Dorsolateral prefrontal cortex (tissue), 122 donors: ENCODE measurements at places on chromosomes 13 and 19. TPM values are rescaled to one million over a fixed set of nuclear protein-coding genes. Genes with fewer than 3 reads are reported as not detected.

Gene LYPD5
- 26.2 TPM for total RNA-seq

Gene MBD3L2
- total RNA-seq = not detected

Gene OR7D2
- 0.31 TPM for total RNA-seq

Gene ZSCAN4
- not detected for total RNA-seq

Gene KCNC3
- total RNA-seq = 56.5 TPM

Gene HS6ST3
- 23.3 TPM for total RNA-seq

Gene MYO16
- total RNA-seq = 3.1 TPM

Gene NCR1
- total RNA-seq = not detected

Gene SGCG
- 1.2 TPM for total RNA-seq

Gene DKKL1
- total RNA-seq = not detected

Gene ZNF682
- 15.4 TPM for total RNA-seq

Gene KCNN1
- total RNA-seq = 85.3 TPM

Gene BST2
- 23.7 TPM for total RNA-seq

Gene TPTE2
- 0.67 TPM for total RNA-seq

Gene OLFM4
- 1.0 TPM for total RNA-seq

Gene DPF1
- total RNA-seq = 64.1 TPM

Gene ANKLE1
- total RNA-seq = 6.1 TPM

Gene SULT2B1
- 1.2 TPM for total RNA-seq

Gene IL27RA
- 3.0 TPM for total RNA-seq

Gene SYNE4
- 2.1 TPM for total RNA-seq

- DNase-seq = no peak
Observed at GRCh38 chr19:39408392-39409207, 2.0 kb downstream of the ZFP36 start.

DNA sequence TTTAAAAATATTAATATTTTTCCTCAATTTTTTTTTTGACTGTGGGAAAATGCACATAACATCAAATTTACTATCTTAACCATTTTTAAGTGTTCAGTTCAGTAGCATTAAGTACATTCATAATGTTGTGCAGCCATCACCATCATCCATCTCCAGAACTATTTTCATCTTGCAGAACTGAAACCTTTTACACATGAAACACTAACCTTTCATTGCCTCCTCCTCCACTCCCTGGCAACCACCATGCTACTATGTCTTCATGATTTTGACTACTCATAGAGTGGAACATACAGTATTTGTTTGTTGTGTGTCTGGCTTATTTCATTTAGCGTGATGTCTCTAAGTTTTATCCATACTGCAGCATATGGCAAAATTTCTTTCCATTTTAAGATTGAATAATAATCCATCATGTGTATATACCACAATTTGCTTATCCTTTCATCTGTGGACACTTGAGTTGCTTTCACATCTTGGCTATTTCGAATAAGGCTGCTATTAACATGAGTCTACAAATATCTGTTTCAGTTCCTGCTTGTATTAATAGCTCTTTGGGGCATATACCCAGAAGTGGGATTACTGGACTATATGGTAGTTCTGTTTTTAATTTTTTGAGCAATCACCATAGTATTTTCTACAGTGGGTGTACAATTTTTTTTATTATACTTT is 376.4 kb downstream of the MTUS2 start:
- no peak for DNase-seq

DNA sequence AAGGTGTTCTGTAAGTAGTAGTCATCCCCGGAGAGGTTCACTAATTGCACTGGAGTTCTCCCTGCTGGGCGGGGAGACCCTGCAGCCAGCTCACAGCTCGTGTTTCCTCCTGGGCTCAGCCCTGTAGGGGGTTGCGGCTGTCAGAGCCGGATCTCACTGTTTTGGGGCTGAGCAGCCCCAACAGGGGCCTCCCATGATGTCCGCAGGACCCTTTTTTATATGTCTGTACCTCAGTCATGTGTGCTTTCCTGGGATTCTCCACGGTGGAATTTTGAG is 130.2 kb upstream of the MCF2L start:
- DNase-seq = no peak

GRCh38 chr19:9018163-9018875 is 8.1 kb upstream of the MUC16 start:
- no peak for DNase-seq

GRCh38 chr13:33446821-33447725 is 161.5 kb upstream of the STARD13 start:
- no peak for DNase-seq

DNA sequence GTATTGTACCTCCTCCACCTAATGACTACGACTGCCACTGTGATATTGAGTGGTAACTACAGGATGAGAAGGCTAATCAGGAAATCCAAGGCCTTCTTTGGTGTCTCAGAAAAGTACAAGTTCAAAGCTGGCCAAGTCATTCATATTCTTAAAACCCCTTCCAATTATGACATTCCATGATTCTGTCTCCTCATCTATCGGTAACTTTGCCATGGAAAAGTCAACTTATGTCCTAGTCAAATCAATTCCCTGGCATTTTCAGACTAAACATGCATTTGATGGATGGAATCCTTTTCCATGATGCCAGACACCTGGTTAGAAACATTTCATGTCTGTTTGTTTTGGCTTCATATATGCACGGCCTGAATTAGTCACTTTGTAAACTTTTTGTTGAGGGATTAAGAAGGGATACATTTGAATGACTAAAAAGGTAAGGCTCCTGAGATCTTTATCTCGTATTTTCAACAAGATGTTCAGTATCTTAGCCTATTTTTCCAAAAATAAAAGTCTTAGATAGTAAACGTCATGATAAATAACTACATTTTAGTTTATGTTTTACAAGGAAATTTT is 186.5 kb downstream of the NHLRC3 start:
- no peak for DNase-seq

- DNase-seq = no peak
Observed at GRCh38 chr13:99690426-99691174, 189.3 kb downstream of the TM9SF2 start.

GRCh38 chr13:59607780-59608233 is 555.9 kb downstream of the DIAPH3 start:
- no peak for DNase-seq

DNA sequence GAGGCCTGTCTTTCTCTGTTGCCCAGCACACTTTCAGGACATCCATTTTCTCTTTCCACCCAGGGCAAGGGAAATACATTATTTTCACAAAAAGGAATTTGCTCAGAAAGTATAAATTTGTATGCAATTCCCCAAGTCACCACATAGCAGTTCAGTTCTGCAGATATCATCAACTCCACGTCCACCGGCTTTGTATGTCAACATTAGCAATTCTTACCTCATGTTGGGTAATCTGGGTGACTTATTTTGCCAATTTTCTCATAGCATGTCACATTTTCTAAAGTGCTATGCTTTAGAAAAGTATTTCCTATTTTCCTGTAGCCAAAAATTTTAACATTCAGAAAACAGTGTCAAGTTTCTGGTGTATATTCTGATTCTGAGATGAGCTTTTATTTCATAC is 501.8 kb downstream of the EFNB2 start:
- no peak for DNase-seq

DNA sequence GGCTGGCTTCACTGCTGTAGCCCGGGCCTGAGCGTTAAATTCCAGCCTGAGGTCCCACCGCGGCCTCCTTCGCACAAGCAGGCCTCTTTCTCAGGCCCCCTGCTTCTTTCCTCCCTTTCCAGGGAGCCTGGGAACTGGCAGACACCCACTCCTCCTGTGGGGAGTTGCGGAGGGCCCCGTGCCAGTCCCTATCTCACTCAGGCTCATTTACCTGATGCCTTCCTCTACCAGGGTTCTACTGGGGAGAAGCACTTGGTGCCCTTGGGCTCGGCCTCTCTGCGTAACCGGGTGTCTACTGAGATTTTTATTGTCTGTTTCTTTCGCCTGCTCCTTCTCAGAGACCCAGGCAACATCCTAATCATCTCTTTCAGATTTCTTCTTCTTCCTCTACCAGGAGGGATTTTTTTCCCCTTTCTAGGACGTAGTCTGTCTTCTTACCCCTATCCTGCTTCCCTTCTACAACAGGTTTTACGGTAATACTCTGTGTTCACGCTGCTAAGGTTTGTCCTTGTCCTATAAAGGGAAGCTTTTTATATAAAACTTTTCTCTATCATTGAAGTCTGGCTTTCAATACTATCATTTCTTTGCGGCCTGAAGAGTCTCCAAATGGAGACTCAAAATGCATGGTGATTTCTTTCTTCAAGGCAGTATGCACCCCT is 135.4 kb upstream of the GPR12 start:
- no peak for DNase-seq

GRCh38 chr13:57644106-57644505 is 12.6 kb downstream of the PCDH17 start:
- DNase-seq = no peak

- DNase-seq = peak; percentile 81
Observed at GRCh38 chr19:46944918-46945628, 74.6 kb upstream of the NPAS1 start.

GRCh38 chr13:26727122-26727521 is 33.5 kb downstream of the GPR12 start:
- no peak for DNase-seq

GRCh38 chr19:43634506-43634871 is 5.2 kb downstream of the CADM4 start:
- no peak for DNase-seq

- DNase-seq = no peak
Observed at GRCh38 chr13:47397739-47398138, 500.9 kb upstream of the HTR2A start.

- DNase-seq = no peak
Observed at GRCh38 chr19:4971424-4971793, 2.5 kb downstream of the KDM4B start.

DNA sequence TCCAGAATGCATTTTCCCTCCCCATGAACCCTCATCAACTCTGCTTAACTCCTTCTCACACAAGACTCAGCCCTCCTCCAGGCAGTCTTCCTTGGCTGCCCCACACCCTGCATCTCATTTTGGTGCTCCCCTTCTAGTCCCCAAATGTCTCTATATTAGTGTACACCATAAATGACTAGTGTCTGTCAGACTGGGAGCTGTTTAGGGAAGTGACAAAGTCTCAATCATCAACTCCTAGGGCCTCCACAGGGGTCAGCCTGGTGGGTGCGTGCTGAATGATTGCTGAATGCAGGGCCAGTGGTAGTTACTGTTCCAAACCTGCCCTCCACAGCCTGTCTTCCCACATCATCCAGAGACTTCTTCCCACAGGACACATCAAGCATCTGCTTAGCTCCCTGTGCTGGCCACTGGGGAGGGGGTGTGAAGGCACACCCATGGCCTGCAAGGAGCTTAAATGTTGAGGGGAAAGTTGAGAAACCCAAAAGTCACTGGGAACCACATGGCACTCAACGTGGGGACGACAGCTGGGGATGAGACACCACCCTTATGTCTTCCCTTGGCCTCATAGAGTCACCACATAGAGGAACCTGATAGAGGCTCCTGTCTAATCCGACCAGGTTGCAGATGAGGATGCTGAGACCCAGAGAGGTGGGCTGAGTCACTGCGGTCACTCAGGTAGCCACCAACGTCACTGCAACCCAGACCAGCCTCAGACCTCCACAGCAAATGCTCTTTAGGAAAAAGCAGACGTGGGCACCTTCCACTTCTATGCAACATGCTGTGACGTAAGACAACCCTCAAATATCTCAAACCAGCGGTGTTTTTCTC is 79.3 kb upstream of the TM9SF2 start:
- no peak for DNase-seq

GRCh38 chr13:27728271-27728670 is 64.0 kb upstream of the GSX1 start:
- DNase-seq = no peak

- DNase-seq = no peak
Observed at GRCh38 chr19:55423225-55424005, 15.8 kb upstream of the UBE2S start.

- no peak for DNase-seq
Observed at GRCh38 chr19:8484331-8484894, 18.0 kb downstream of the PRAM1 start.

- no peak for DNase-seq
Observed at GRCh38 chr13:68319384-68319783, 1089.2 kb upstream of the PCDH9 start.

DNA sequence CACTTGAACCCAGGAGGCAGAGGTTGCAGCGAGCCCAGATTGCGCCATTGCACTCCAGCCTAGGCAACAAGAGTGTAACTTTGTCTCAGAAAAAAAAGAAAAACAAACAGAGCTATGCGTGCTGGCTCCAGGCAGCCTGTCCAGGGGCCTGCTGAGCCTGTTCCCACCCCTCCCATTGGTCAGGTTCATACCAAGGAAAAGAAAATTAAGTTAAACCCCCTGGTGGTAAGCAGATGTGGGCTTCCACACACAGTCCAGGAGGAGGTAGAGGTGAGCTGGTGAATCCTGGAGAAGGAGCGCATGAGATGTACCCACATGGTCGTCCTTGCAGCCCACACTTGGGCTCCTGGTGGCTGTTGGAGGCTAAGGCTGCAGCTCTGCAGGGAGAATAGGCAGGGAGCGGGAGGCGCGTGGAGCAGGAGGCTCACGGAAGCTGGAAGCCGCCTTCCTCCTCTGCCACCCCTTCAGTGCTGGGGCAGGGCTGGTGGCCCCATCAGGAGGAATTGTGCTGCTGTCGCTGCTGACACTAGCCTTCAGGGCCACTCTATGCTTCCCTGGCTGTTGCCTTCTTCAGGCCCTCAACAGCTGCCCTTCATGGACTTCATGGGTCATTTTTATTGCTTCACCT is 10.5 kb upstream of the CHAMP1 start:
- no peak for DNase-seq

DNA sequence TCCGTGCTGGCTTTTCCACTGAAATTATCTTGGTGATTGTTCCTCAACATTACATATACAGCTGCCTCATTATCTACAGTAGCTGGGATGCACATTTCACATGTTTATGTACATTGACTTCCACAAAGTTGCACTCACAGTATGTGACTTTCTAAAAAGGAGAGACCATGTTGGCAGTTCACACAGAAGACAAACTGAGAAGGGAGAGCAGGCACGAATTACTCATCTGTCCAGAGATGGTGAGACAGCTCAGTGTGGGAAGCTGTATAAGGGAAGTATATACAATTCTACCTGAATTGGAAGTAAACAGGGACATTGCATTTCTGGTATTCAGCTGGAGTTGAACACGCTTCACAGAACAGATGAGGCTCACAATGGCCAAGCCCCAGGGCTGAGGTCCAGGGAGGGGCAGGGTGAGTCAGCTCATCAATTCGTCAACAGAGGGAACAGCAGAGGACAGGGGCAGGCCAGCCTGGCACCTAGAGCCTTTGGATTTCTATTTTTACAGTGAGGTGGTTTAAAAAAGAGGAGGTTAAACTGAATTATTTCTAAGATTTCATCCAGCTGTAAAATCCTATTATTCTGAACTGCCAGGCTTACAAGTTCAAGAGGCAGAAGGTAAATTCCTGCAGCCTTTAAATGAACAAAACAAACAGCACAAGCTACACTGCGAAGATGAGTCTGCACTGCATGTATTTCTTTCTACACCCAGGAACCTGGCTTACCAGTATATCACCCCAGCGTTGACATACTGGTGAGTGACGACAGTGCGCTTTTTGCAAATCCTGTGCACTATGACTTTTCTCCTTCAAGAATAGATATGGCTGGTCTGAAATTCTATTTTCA is 9.8 kb downstream of the PARP4 start:
- no peak for DNase-seq
